Activated CD4-positive, alpha-beta T cell treated with anti-CD3 and anti-CD28 coated beads, Interleukin-2, amount 50 U/mL, for 4 hours (primary cell): ENCODE measurements at places on chromosomes 5 and 9.
A peak's percentile ranks its signal among the peaks of the same experiment; 100 is the strongest.

GRCh38 chr9:131707733-131708157 is 32.1 kb downstream of the RAPGEF1 start:
- DNase-seq: no peak

- peak; percentile 68 for DNase-seq
Observed at GRCh38 chr5:173781816-173782670, 106.1 kb upstream of the CPEB4 start.

GRCh38 chr9:128059365-128059983 is 7.6 kb downstream of the NAIF1 start:
- DNase-seq: no peak

DNA sequence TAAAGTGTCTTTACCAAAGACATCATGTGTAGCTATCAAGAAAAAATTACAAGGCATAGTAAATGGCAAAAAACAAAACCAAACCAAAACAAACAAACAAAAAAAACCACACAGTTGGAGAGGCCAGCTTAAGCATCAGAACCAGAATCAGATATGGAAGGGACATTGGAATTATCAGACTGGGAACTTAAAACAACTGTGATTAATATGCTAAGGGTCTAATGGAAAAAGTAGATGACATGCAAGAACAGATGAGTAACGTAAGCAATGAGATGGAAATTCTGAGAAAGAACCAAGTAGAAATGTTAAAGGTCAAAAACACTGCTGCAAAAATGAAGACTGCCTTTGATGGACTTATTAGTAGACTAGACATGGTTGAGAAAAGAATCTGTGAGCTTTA is 75.9 kb downstream of the FBXO38 start:
- no peak for DNase-seq

DNA sequence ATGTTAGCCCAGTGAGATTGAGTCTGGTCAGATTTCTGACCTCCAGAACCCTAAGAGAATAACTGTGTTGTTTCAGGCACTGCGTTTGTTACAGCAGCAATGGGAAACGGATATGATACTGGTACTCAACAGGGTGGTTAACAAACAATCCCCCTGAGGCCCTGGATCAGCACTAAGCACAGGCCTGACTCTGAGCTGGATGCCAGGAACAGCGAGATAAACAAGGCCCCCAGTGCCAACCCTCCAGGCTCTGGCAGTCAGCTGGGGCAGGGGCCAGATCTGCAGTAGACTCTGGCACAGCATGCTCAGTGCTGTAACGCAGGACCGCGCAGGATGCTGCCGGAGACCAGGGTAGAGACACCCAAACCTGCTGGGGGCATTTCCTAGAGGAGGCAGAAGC is 22.1 kb downstream of the CPLX2 start:
- DNase-seq: no peak

GRCh38 chr5:157487358-157487757 is 27.3 kb downstream of the NIPAL4 start:
- DNase-seq: no peak

GRCh38 chr5:42631241-42631640 is 125.4 kb upstream of the CCDC152 start:
- DNase-seq: no peak

GRCh38 chr5:95784514-95785302 is 37.8 kb downstream of the GLRX start:
- no peak for DNase-seq

DNA sequence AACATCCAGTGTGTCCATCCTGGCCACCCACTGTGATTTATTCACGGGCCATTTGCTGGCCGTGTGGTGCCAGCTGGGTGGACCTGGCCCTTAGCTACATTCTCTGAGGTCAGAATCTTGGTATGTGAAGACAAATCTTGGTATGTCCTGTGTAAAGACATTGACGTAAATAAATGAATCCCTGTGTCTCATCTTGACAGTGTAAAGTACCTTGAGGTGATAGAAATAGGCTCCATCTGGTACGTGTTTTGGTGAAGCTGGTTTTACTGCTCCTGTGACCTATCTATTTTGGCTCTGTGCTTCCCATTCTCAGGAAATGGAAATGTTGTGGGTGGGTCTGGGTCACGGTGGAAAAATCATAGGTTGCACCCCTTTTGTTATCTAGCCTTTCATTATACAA is 245.4 kb upstream of the ANKH start:
- DNase-seq: no peak
